ENCODE measurements at places on chromosomes 13 and 19. TPM values are rescaled to one million over a fixed set of nuclear protein-coding genes. Genes with fewer than 3 reads are reported as not detected.

GRCh38 chr19:30227661-30228112 lies 144.5 kb upstream of the ZNF536 start:
- DNase-seq: no peak

- DNase-seq: peak; percentile 28
These were observed 175.0 kb downstream of the RFC3 start for GRCh38 chr13:33992881-33993336.

DNA sequence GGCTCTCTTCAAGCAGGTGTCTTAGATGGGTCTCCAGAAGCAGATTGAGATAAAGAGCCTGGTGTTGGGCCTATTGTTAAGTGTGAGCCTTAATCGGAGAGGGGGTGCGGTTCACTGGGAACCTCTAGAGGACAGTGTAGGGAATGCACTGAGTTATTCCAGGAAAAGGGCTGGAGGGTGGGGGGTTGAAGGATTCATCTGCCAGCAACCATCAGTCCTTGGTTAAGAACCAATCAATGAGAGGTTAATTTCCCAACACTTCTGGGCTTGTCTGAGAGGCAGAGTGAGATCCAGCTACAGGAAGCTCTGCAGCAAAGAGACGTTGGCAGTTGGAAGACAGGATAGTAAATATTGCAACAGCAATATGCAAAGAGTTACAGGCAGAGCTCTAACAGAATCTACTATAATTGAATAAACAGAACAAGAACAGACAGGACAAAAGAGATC lies 28.7 kb downstream of the CYP4F2 start:
- peak; percentile 4 for DNase-seq

DNA sequence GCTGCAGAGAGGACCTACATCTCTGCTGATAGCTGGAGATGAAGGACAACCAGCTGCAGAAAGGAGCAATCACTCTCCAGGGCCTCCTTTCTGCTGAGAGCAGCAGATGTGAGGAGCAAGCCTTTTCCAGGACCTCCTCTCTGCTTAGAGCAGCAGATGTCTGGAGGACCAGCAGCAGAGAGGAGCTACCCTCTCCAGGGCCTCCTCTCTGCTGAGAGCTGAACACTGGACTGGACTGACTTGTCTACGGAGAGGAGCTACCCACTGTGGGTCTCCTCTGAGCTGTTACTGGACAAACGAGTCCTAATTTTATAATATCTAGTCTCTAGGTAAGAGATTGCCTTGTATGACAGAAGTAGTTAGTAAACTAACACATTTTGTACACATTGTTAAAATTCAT lies 40.8 kb upstream of the FLT1 start:
- no peak for DNase-seq

- no peak for DNase-seq
These were observed 32.2 kb downstream of the VASP start for GRCh38 chr19:45539459-45539858.

- DNase-seq: no peak
These were observed 1.1 kb downstream of the HSPB6 start for GRCh38 chr19:35755550-35756376.

DNA sequence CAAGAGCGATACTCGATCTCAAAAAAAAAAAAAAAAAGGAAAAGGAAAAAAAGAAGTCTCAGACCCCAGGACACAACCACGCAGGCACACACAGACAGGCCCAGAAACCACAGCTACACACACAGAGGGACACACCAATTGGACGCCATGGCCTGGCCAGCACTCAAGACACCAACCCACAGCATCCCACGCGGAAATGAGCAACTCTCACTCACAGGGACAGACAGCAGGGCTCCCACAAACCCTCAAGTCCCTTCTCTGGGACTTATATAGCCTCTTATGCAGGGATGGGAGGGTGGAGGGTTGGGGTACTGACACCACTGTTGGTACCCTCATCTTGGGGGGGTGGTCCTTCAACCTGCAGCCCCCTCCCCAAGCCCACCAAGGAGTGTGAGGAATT lies 5.9 kb downstream of the NOTCH3 start:
- no peak for DNase-seq

- peak; percentile 78 for DNase-seq
These were observed 113.3 kb upstream of the KL start for GRCh38 chr13:32902874-32903273.

DNA sequence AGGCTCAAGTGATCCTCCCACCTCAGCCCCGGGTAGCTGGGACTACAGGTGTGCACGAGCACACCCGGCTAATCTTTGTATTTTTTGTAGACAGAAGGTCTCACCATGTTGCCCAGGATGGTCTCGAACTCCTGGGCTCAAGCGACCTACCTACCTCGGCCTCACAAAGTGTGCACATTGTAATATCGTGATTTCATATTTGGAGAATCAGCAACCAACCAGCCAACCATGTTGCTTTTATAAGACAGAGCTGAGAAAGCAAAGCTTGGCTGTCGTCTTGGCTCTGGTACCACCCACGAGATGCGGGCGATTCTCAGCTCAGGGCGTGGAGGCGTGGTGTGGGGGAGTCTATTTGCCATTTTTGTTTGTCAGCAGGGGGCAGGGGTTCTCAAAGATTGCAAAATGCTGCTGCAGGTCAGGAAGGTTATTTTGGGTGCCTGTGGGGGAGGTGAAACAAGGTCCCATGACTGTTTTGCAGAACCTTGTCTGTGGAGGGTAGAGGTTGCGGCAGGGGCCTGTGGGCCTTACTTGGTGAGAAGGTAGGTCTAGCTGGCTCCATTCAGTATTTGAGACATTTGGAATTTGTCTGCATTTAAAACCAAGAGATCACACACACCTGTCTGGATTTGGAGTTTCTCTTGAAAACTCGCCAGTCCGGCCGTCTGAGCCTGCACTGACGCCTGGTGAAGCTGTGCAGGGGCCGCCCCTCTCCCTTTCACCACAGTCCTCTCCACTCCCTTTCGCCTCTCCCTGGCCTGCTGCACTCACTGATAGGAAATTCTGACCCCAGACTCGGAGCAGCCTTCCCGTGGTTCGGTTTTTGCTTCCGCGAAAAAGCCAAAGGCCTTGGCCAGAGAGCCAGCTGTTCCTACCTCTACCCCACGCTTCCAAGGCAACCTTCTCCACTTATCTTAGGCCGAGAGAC lies 15.4 kb downstream of the TNFAIP8L1 start:
- no peak for DNase-seq

GRCh38 chr13:93951108-93951507 lies 528.4 kb downstream of the DCT start:
- no peak for DNase-seq

SLAIN1 gene
- 5.5 TPM for polyA plus RNA-seq

ZNF701 gene
- polyA plus RNA-seq: 8.6 TPM

MTUS2 gene
- polyA plus RNA-seq: 22.7 TPM

CEACAM20 gene
- polyA plus RNA-seq: not detected

RFPL4AL1 gene
- polyA plus RNA-seq: 0.63 TPM

SOX21 gene
- 0.05 TPM for polyA plus RNA-seq

NLRP4 gene
- not detected for polyA plus RNA-seq

C13orf46 gene
- 0.57 TPM for polyA plus RNA-seq
